Astrocyte of the cerebellum (primary cell): ENCODE measurements at places on chromosomes 3 and 15.

- DNase-seq: no peak
These were observed 5.6 kb upstream of the RPL14 start for GRCh38 chr3:40451551-40451950.

DNA sequence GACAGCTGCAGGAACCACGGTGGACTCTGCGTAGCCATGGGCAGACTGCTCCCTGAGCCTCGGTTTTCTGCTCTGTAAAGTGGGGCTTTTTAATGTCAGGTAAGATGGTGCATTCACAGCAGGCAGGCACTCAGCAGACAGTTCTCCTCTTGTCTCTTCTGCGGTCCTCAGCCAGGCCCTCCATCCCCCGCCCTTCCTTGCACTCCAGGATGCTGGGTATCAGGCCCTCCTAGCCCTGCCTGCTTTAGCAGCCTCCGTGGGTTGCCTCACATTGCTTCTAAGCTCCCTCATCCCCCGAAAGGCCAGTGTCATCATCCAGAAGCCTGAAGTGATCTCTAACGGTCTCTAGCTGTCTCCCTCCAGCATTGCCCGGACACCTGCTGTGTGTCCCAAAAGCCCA lies 115.7 kb downstream of the WNT7A start:
- no peak for DNase-seq

DNA sequence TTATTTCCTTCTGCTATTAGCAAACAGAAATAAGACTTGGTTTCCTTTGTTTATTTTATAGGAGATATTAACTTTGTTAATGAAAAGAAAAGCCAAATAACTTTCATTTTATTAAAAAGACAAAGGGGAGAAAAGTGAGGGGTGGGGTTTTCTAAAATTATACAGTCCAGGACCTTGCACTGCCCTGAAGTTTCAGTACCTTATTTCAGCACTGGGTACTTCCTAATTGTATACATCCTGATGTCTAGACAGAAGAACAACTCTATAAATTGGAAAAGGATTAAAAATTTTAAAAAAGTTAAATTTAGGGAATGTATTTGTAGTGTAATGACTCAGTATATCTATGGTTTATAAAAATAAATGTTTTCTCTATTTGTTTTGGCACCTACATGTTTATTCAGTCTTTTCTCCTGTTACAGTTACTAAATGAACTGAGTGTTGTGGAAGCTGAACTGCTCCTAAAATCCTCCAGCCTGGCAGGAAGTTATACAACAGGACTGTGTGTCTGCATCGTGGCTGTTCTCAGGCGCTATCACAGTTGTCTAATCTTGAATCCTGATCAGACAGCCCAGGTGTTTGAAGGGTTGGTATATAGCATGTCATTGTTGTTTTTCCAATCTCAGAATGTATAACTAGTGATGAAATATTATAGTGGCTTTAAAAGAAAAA lies 27.6 kb upstream of the P2RY13 start:
- DNase-seq: no peak

DNA sequence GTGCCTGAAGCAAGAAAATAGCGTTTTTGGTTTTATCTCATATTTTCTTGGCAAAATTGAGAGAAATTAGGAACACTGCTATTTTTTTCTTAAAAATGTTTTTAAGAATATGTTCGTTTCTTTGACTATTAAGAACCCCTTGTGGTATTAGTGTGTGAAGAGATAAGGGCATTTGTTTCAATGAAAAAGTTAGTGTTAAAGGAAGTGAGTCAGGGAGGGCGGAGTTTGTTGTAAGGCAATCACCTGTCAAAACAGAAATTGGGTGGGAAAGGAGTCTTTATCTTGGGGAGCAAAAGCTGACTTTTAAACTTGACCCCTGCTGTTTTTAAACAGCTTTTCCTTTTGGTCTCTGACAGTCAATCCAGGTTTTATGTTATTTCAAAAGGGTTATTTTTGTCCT lies 4.2 kb downstream of the RAP2B start:
- DNase-seq: no peak
